ENCODE measurements at places on chromosomes 3 and 15. TPM values are rescaled to one million over a fixed set of nuclear protein-coding genes. Genes with fewer than 3 reads are reported as not detected.

GRCh38 chr3:107727102-107727501, 204.3 kb downstream of the BBX start:
- DNase-seq, result no peak

DNA sequence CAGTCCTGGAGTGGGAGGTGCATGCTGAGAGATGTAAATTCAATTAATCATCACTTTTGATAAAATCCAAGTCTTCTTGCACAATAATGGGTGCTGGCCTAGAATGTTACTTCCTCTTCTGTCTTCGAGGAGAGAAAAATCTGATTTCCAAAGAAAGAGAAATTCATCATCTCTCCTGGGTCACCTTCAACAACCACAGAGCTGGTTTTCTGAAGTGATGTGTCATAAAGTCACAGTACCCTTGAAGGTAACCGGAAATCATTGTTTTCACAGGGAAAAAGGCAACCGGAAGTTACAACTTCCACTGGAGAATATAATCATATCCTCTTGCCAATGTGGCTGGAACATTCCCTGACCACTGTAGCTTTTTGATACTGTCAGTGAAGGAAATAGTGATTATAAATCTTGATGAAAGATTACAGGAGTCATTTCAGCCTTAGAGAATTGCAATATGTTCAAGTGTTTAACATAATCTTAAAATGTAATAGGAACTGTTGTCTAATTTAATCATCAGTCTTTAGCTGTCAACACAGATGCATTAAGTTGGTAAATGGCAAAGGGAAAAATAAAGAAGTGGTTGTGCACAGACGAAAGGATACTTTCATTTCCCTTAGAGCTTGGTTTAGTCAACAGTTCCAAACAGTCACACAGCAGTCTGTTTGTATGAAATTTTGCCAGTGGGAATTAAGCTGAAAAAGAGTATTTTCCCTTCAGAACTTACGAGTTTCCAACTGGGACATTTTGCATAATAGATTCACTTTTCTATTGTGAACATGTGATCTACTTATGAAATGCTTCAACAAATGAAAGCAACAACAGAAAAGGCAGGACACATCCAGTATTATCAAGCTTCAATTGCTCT, 106.5 kb upstream of the SLC4A7 start:
- DNase-seq, result peak; percentile 48

Gene GPR171
- not detected for total RNA-seq

Gene GOLGA8J
- not detected for total RNA-seq

Gene UPK1B
- total RNA-seq, result not detected

Measured in Daoy (cell line).